ENCODE measurements at places on chromosomes 1 and 21.

DNA sequence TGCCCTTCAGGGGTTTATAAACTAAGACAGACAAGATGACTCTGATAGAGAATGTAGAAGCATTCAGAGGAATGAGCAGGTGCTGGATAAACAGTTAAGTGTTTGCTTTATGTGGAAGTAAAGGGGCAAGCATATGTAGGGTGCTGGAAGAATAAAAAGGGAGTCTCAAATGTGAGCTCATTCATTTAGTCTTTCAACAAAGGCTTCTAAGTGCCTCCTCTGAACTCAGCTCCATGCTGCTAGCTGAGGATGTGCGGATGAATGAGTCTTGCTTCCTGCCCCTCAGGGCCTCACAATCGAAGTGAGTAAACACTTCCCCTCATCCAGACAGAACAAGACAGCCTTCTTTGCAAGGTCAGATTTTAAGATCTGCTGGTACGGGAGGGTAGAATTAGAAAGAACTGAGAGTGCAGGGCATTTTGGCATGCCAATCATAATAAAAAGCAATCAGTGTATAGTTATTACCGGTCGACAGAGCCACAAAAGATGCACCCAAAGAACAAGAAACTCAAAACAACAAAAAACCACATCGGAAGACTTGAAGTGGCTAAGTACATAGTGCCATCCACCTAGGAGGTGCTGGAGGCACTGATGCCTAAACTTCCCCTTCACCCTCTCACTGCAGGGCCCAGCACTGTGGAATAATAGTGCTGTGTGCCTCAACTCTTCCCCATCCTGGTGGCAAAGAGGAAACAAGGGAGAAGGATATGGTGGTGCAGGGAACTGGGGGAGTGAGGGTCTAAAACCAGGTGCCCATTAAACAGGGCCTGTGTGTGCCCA lies 69.8 kb downstream of the TNR start:
- no peak for DNase-seq

DNA sequence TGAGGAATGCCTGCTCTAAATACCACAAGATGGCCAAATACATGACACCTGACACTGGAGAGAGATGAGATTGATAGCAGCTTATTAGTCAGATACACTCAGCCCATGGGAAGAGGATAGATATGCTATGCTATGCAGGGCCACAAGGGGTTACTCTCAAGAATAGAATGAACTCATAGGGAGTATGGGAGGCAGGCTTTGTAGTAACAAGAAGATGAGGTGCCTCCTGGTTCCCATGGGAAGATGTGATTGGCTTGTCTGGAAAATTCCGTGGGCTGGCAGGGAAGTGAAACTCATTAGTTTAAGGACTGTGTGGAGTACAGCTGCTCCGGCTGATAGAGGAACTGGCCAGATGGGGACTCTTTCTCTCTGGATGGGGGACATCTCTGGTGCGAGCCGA lies 16.5 kb downstream of the CCDC30 start:
- DNase-seq, result no peak

DNA sequence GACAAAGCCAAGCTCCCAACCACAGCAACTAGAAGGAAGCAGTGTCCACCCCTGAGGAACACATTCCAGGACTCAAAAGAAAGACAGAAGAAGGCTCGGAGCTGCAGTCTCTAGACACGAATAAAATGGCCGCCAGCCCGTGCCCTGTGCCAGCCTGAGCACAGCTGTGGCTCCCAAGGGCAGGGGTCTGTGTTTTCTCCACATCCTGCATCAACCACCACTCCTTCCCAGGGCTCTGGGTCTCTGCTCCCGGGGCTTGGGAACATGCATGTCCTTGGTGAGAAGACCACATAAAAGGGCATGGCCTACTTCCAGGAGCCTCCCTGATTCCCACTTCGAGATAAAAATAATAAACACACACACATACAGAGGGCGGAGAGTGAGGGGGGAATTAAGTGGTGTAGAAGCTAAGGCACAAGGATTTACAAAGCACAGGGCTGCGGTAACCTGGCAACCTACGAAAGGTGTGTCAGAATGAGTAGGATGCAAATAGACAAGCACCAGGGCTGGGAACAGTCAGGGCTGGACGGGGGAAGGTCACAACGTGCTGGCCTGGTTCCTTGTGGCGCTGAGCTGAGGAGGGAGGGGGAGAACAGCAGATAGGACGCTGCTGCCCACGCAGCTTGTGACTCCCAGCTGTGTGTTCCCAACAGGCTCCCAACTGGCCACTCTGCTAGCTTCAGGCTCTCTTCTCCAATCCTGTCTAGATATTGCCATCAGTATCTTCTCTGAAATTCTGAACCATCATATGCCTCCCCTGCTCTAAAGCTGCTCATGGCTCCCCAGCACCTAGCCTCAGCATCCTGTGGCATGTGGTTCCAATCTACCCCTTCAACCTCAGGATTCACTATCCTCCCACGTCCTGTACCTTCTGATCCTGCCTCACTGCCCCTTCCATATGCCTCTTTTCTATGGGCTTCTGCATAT lies 72.5 kb downstream of the CD34 start:
- DNase-seq, result no peak

DNA sequence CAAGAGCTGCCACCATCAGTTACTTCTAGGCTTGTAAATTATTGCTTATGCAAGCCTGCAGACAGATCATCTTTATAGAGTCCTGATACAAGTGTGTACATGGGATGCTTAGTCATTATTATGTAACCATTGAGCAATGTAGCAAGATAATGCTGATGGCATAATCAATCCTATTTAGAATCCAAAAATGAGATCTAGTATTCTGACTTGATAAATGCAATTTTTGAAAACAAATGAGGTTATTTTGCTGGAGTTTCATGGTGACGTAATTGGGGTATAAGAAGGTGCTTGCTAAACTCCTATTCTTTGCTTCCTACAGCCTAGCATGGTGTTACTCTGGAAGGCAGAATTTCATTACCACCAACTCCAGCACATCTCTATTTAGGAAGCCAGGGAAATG lies 801.7 kb upstream of the PRMT6 start:
- DNase-seq, result no peak

DNA sequence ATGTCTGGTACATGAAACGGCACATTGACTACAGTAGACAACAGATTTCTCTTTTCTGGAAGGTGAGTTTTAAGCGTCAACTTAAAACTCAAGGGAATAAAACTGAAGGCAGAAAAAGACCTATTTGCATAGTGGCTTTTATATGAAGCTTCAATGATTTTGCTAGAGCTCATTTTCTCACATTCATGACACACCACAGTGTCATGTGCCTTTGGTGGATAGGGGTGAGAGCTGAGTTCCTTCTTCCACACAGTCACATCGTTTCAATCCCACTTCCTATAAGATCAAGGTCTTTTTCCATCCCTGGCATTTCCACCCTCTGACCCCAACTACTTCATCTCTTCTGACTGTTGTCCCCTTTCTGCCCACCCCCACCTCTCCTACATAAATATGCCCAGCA lies 31.0 kb downstream of the IL12RB2 start:
- no peak for DNase-seq

DNA sequence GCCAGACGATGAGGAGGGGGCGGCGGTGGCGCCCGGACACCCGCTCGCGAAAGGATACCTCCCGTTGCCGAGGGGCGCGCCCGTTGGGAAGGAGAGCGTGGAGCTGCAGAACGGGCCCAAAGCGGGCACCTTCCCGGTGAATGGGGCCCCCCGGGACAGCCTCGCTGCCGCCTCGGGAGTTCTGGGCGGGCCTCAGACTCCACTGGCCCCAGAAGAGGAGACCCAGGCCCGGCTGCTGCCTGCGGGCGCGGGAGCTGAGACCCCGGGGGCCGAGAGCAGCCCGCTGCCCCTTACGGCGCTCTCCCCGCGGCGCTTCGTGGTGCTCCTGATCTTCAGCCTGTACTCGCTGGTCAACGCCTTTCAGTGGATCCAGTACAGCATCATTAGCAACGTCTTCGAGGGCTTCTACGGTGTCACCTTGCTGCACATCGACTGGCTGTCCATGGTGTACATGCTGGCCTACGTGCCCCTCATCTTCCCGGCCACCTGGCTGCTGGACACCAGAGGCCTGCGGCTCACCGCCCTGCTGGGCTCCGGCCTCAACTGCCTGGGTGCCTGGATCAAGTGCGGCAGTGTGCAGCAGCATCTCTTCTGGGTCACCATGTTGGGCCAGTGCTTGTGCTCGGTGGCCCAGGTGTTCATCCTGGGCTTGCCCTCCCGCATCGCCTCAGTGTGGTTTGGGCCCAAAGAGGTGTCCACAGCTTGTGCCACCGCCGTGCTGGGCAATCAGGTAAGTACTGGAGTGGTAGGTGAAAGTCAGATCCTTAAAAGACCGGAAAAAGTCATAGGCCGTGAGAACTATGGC lies 588 bp downstream of the FLVCR1 start:
- DNase-seq, result no peak

DNA sequence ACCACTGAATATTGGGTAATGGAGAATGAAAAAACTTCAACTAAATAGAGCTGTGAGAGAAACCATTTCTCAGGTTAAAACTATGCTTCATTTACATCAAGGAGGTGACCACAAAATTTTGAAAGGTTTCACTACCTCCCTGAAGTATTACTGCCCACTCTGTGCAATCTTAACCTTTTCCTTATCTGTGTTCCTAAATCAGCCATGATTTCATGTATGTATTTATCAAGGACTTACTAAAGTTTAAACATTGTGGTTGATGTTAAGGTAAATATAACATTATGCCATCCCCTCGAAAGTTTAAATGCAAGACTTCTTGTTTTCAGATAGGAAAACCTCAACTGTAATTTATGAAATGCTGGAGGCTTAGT lies 84.4 kb downstream of the CLEC20A start:
- DNase-seq, result no peak

DNA sequence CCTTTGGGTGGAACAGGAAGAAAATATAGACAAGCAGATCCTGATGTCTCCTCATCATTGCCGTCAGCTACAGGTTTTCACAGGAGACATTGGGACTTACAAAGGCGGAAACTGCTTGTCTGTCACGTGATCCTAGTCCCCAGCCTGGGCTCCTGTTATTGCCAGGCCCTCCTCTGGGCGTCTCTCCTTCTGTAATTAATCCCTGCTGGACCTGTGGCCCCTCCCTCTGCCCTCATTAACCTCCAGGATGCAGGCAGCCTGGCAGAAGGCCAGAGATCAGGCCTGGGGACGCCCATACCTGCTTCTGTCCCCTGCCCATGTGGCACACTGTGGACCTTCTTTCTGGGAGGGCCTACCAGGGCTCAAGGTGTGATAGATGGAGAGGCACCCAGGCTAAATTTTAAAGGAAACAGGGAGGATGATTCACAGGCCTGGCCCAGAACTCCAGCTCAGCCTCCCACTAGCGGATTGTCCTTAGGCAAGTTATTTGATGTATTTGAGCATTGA lies 2.4 kb downstream of the S100A5 start:
- DNase-seq, result no peak

DNA sequence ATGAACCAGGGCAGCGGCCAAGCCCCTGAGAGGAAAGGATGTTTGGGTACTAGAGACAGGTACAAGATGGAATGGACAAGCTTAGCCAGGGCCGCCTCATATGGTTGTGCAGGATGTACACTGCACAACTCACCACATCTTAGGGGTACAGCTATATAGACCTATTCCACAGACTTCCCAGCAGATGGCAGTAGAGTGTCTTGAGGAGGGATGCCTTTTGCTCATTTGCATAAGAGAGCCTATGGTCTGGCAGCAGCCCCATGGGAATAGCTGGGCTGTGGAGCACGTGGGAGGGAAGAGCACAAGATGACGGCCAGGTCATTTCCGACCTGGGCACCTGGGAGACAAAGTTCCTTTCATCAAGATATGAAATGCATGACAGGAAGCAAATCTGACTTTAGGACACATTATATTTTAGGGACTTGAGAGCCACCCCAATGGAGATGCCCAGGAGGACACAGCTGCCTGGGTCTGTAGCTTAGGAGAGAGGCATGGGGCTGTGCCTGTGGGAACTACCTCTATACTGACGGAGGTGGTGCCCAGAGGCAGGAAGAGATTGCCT lies 215.5 kb downstream of the KCNJ6 start:
- no peak for DNase-seq

GRCh38 chr1:88609051-88609450 lies 75.0 kb upstream of the PKN2 start:
- DNase-seq, result no peak

- no peak for DNase-seq
Measured at GRCh38 chr1:192584866-192585265, 9.3 kb downstream of the RGS1 start.

DNA sequence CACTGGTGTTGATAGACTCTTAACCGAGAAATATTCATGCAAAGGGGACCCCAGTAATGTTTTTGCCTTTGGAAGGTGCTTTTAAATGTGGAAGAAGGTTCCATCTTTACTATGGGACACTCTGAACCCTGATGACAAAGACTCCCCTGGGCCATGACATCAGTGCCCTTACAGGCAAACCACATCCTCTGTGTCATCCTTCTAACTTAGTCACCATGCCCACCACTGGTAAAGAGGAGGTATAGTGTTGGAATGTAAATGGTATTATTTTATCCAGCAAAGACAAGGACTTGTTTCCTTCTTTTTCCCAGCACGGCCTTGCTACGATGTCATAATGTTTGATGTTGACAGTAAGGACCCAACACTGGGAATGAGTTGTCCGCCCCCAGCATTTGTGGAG lies 12.6 kb downstream of the METTL13 start:
- DNase-seq, result peak; percentile 15

DNA sequence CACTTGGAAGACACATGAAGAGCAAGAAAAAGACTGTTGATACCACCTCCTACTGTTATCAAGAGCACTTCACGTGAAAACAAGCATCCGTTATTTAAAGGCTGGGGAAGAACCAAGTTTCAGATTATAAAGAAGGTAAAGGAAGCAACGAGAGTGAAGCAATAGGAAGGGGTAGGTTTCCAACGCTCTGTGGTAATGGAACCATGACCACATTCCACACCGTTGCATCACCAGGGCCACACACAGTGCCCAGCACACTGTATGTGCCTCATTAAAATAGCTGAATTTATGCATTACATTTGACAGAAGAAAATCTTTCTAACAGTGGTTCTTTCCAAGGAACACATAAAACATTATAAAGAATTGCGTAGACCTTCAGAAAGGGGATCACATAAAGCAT lies 435.8 kb downstream of the MRPL39 start:
- DNase-seq, result no peak

DNA sequence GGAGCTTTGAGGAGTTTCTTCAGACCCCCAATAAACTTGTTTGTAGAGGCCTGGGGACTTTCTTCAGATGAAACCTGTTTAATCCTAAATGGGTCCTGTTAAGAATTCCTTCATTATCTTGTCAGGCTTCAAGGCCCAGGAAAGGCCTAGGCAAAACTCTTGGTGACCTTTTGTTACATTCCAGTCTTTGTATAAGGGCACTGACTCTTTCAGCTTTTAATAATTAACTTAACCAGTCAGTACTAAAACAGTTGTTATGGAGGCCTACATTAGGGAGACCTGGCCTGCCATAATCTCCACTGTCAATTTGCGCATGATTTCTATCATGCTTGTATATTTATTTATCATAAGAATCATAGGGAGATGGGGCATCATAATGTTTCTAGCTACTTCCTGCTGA lies 110.2 kb downstream of the FCRL5 start:
- no peak for DNase-seq

All from stimulated activated CD4-positive, alpha-beta T cell treated with anti-CD3 and anti-CD28 coated beads, TNF-alpha, amount 100 ng/mL, for 24 hours (primary cell).